ENCODE measurements at places on chromosomes 1 and 21.

DNA sequence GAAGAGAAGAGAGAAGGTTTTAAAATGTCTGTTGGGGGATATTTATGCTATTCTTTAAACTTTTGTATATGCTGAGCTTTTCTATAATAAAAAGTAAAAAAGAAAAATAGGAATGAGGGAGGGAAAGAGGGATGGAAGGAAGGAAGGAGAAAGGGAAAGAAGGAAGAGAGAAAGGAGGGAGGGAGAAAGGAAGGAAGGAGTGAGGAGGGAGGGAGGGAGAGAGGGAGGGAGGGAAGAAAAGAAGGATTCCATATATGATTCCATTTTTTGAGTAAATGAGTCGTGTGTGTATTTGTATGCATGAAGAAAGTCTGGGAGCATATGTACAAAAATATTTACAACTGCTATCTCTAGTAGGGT, 120.9 kb upstream of the ZBTB40 start:
- no peak for DNase-seq

GRCh38 chr1:109255097-109255651, 5.8 kb downstream of the CELSR2 start:
- DNase-seq: no peak

GRCh38 chr1:99268021-99268420, 3.7 kb downstream of the PLPPR4 start:
- peak; percentile 17 for DNase-seq

DNA sequence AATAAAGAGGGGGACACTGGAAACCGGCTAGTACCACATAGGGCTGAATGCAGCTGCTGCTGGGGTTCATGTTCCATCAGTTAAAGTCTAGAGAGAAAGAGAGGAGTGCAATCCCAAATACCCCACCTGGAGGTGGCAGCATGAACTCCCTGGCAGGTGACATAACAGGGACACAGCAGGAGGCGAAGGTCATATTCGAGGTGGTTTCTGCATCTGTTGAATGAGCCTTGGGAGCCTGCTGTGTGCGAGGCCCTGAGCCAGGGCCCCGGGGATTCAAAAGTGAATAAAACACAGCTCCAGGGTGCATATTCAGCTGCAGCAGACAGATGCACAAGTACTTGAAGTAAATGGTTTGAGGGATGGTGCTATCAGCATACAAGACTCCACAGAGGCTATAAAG, 456.8 kb downstream of the SETD4 start:
- DNase-seq: no peak

GRCh38 chr1:12516741-12517140, 101.3 kb downstream of the DHRS3 start:
- DNase-seq: no peak

DNA sequence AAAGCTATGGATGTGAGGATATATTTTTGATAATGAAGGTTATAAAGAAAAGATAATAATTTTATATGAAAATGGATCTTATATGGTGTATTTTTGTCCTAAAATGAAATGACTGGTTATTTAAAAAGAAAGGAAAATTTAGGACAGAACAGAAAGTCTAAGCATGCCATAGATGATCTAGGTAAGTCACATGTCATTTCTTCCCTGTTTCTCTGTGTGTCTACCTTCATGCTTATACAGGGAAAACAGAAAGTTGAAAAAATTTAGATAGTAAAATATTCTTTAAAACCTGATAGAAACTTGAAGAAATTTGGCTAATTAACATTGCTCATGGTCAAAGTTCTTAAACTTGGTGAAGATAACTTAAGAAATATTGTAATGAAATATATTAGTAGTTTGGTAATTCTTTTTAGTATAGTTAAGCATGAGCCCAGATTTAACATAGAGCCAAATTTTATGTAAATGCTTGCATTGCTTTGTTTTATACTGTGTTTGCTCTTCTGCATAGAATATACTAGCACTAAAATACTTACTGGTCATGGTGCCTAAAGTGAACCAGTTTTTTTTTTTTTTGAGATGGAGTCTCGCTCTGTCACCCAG, 12.4 kb upstream of the GBP4 start:
- no peak for DNase-seq

- no peak for DNase-seq
Measured at GRCh38 chr1:93905051-93905450, 4.2 kb downstream of the GCLM start.

DNA sequence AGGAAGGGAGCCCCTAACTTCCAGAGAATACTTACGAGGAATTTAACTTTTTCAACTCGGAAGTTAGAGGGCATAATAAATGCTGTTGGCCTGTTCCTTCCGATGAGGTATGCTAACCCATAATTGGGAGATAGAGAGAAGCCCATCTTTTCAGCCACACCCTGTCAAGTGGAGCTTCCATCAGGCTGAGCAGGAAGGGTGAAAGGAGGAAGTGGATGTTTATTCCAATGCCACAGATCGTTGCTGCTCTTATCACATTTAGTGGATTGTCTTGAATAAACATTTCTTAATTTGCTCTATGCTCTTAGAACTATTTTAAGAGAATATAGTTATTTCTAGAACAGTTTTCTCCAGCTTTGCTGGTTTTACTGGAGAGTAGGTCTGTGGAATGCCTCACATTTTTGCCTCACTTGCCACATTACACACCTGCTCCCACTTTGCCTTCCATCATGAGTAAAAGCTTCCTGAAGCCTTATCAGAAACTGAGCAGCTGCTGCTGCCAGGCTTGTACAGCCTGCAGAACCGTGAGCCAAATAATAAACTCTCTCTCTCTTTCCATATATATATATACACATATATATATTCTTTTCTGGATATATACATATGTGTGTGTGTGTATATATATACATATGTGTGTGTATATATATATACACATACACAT, 60.0 kb upstream of the RGS21 start:
- DNase-seq: no peak

- DNase-seq: no peak
Measured at GRCh38 chr1:160438317-160438918, 38.1 kb downstream of the VANGL2 start.

- DNase-seq: peak; percentile 81
Measured at GRCh38 chr1:28104866-28105467, 16.6 kb upstream of the EYA3 start.

DNA sequence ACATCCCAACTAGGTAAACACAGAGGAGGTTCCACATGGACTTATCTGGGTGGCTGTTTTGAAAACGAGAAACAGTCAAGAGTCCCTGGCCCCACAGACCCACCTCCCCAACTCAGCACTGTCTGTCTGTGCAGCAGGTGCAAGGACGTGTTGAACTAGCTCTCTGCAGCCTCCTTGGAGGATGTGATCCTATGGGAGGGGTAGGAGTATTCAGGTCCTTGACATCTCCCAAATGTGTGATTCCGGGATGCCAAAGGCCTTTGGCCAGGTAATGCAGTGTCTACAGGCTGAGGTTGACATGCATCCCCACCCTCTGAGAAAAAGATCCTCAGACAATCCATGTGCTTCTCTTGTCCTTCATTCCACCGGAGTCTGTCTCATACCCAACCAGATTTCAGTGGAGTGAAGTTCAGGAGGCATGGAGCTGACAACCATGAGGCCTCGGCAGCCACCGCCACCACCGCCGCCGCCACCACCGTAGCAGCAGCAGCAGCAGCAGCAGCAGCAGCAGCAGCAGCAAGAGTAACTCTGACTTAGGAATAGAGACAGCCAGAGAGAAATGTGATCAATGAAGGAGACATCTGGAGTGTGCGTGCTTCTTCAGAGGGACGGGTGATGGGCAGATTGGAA, 151.6 kb upstream of the CAMK1G start:
- DNase-seq: no peak

- DNase-seq: no peak
Measured at GRCh38 chr1:219847215-219847855, 81.0 kb downstream of the SLC30A10 start.

- DNase-seq: no peak
Measured at GRCh38 chr1:99306056-99306455, 41.8 kb downstream of the PLPPR4 start.

DNA sequence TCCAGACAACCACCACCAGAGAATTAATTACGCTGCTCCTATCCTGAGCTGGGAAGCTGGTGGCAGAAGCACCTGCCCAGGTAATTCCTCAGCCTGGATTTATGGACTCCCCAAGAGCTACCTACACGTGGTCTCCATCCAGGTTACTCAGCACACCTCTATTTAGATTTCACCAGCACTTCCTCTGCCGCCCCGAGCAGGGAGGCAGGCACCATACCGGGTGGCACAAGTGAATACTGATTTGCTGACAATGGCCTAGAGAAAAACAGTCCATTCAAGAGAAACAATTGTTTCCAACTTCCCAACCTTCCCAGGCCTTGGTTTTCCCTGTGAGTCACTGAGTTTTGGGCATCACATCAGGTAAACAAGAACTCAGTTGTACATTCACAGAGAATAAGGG, 134.3 kb downstream of the MATN1 start:
- DNase-seq: no peak

DNA sequence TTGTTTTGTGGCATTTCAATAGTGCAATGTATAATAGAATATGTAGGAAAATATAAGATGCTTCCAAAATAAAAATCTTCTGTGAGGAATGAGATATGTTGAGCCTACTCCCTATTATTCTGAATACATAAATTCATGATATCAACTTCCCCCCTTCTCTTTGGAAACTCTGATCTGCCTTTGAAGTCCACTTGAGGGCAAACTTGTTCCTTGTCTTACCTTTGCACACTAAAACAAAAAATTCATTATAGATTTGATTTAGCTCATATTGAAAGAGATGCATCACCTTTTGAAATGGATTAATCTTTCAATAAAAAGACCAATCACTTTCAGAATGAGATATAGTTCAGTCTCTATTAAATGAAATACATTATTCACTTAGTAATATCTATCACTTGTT, 580.7 kb upstream of the ADGRL4 start:
- no peak for DNase-seq

GRCh38 chr1:923131-923990, at the start of gene SAMD11:
Gene SAMD11 (plus strand): TSS chr1:923923. CDS start chr1:924432, 509 bp downstream.
- peak; percentile 78 for DNase-seq

DNA sequence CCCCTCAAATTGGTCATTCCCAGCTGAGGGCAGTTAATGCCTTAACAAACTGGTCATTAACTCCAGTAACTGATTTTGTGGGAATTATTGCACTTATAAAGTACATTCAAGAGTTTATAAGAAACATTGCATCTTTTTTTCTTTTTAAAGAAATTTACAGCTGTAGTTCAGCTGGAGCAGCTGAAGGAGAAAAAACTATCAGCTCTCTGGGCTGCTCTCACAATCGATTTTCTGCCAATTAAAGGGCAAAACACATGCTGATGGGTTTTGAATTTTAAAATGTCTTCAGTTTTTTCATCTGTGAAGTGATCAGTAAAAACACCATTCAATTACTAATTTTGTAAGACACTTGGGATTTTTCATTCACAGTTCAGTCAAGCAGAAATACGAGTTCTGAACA, 74.7 kb downstream of the KIFAP3 start:
- DNase-seq: no peak

- DNase-seq: no peak
Measured at GRCh38 chr1:59007820-59008598, 224.2 kb upstream of the JUN start.

GRCh38 chr1:76430531-76430930, 356.0 kb downstream of the ST6GALNAC3 start:
- no peak for DNase-seq

- no peak for DNase-seq
Measured at GRCh38 chr1:1842360-1843146, 48.3 kb downstream of the GNB1 start.

- DNase-seq: no peak
Measured at GRCh38 chr1:31019401-31019800, 46.1 kb downstream of the PUM1 start.

DNA sequence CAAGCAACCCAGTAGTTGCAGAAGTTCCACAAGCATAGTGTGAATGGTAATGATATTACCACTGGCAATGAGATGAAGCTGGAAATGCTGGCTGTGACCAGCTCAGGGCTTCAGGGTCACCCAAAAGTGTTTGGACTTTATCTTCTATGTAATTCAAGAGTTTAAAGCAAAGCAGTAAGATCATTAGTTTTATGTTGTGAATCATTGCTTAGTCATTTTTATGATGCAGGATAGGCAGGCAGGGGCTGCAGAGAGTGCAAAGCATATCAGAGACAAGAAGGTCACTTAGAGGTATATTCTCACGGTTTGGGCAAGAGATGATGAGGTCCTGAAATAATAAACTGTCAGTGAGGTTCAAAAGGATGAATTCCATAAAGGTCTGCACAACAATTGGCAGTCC, 147.4 kb downstream of the OLFM3 start:
- no peak for DNase-seq

- no peak for DNase-seq
Measured at GRCh38 chr1:183831311-183831710, 26.4 kb downstream of the RGL1 start.

DNA sequence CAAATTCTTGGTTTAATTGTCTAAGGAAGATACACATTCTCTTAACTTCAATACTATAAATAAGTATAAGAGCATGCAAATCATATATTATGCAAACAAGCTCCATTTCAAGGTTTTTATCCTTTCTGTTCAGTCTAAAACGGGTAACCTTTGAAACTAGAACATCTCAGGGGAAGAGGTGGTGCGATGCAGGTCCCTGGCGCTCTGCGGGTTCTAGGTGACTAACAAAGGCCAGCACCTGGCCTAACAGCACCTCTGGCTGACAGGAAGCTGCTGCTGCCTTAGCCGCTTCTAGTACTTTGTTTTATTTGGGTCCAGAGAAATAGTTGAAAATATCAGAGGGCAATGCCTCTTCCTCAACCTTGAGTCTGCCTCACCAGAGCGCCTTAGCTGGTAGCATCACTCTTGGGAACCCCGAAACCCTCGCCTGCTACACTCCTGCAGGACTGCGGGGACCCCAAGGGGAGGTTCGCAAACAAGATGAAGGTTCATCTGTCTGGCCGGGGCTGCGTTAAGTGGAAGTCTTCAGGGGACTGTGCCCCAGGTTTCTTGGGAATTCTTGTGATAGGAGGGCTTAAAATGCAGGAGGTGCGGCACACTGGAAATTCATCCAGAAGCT, 45.5 kb downstream of the PRDM15 start:
- no peak for DNase-seq

- no peak for DNase-seq
Measured at GRCh38 chr1:20318521-20318920, 27.8 kb downstream of the VWA5B1 start.

DNA sequence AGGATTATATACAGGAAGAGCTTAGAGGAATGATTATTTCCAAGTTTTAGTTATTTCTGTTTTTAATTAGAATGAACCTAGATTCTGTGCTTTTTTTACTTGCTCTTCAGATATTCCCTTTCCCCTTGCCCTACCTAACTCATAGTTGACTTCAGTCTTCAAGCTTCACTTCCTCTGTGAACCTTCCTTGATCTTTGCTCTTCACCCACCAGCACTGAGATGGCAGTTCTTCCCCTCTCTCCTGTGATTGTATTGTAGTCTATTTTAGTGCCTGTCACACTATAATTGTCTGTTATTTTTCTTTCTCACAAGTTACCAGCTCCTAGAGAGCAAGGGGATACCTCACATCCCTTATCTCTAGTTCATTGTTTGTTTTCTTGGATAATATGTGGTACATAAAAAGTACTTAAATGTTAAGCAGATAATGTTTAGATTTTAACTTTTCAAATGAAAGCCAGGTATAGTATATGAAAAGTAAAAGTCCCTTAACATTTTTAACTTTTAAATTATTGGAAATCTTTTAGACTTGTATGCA, 33.2 kb downstream of the KCTD3 start:
- no peak for DNase-seq

- peak; percentile 52 for DNase-seq
Measured at GRCh38 chr1:41500378-41500777, 15.9 kb upstream of the EDN2 start.

All from LHCN-M2 (cell line).